ENCODE measurements at places on chromosomes 4 and X.

DNA sequence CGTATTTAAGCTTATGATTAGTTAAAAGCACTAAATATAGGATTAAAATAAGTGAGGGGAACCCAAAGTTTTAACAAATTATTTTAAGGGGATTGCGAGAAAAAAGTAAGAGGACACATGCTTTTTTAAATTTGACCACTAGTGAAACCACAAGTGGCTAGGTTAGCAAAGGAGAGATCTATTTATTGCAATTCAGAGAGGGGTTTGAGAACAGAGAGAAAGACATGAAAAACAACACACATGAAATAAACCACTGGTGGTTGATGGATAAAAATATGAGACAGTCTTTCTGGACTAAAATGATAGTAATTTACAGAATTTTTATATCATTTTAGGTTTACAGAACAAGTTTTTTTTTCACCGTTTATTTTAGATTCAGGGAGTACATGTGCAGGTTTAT is 11.8 kb downstream of the SLC25A14 start:
- no peak for DNase-seq

GRCh38 chr4:83585982-83586508 is 50.1 kb downstream of the GPAT3 start:
- DNase-seq, result no peak

GRCh38 chr4:187501731-187502130 is 493.8 kb upstream of the ZFP42 start:
- DNase-seq, result no peak

GRCh38 chrX:66638591-66639500 is at the start of gene EDA2R:
Gene EDA2R (minus strand): TSS chrX:66639078. CDS start chrX:66616020, 23,058 bp downstream.
- no peak for DNase-seq

GRCh38 chr4:40800064-40800463 is 50.3 kb downstream of the NSUN7 start:
- DNase-seq, result no peak

GRCh38 chr4:52588771-52589591 is 70.1 kb downstream of the USP46 start:
- DNase-seq, result no peak

DNA sequence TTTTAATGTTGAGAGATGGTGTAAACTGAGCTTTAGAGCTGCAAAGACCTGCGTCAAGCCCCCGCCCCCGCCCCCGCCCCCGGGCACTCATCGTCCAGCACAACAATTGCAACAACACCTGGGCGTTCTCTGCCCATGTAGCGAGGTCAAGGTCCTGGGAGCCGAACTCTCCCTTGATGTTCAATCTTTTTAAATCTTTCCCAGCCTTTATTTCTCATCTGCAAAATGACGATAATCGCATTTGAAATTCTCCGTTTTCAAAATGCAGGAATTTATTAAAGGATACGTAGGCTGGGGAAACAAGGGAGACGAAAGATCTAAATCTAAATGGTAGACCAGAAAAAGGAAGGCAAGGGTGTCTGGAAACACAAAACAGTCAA is 648 bp upstream of the MSMO1 start:
- DNase-seq, result no peak

DNA sequence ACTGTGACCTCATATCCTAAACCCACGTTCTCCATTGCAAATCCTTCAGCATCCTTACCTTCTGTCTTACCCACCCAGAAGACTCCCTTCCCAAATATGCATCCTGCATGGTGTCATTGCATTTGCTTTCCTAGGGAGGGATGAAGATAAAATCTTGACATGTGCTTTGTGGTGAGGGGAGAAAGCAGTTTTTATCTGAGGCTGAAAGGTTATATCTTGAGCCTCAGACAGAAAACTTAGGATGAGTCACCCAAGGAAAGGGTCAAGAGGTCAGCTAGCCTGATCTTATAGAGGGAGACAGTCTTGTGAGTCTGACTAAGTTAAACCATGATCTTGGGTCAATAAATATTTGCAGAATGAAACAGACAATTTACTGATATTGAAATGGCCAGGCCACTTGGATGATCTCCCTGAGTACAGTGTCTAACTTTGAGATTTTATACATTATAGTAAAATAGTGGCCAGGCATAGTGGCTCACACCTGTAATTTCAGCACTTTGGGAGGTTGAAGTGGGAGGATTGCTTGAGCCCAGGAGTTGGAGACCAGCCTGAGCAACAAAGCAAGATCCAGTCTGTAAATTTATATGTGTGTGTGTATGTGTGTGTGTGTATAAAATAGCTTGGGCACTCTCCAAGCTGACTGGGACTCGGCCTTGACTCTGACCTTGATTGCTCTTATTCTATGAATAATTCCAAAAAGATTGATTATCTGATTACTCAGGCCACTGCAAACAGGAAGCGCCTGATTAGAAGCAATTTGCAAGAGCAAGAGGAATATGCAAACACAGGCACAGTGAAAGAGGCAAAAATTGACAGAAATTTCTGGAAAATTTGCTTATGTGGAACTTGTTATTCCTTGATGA is 15.4 kb upstream of the FAM9C start:
- no peak for DNase-seq

DNA sequence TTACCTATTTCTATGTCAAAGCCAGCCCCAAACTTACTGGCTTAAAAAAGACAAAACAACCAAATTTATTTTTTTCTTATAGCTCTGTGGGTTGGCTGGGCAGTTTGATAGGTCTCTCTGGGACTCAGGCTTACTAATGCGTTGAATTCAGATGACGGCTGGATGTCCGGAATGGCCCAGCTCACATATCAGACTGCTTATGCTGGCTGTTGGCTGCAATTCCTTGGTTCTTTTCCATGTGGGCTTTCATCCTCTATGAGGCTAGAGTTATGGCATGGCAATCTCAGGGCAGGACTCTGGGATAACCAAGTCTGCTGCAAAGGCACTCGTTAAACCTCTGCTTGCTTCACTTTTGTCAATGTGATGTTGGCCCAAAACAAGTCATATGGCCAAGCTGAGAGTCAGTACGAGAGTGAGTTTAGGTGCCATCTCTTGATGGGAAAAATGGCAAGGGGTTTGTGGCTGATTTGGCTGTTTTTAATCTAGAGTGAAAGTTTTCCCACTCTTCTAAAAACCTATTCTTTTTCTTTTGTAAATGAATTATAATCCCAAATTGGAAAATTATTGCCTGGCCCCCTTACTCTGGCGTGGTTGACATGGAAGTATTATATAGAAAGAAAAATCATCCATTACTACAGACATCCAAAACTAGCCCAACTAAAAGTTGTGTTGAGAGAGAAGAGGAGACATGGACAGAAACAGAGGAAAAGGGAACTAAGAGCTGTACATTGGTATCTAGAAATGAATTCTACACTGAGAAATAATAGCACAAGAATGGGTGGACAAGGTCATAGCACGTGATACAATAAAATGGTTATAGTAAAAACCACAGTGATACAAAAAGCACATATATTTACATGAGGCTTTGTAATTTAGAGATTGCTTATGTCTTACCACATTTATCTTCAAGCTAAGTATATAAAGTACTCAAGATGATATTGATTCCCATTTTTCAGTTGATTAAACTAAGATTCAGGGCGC is 6.6 kb downstream of the PRIMPOL start:
- no peak for DNase-seq

GRCh38 chr4:37478151-37478550 is 208.0 kb downstream of the RELL1 start:
- no peak for DNase-seq

DNA sequence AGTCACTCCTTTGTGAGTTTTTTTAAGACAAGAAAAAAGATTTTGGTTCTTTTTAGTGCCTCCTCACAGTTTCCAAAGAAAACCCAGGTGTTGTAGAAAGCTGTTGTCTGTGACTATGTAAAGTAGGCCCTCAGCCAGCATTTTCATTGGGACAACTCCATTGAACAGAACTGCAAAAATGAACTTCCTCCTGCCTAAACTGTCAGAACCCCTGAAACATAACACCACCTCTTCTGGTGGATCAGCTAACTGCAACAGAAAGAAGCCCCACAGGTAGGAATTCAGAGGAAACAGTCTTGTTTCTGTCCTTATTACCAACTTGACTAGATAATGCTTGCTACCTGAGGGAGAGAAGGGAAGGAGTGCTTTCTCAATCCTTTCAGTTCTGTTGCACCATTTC is 3.4 kb upstream of the ATP11C start:
- DNase-seq, result peak; percentile 49

DNA sequence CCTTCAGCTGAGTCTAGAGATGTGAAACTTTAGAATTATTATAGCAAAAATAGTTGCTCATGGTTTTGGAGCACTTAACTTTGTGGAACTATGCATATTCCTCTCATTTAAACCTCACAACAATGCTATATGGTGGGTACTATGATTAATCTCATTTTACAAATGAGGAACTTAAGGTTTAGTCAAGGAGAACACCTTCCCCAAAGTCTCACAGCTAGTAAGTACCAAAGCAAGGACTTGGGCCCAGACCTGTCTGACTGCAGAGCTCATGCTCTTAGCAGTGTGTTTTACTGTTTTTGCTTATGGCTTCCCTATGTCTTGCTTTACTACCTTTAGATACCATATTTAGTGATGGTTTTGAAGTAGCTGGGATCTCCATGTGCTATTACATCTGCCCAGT is 5.1 kb downstream of the UBE2A start:
- DNase-seq, result no peak

All from Kasumi-1 (cell line).